Occipital lobe (tissue), 3 donors: ENCODE measurements at places on chromosomes 1 and 21.

DNA sequence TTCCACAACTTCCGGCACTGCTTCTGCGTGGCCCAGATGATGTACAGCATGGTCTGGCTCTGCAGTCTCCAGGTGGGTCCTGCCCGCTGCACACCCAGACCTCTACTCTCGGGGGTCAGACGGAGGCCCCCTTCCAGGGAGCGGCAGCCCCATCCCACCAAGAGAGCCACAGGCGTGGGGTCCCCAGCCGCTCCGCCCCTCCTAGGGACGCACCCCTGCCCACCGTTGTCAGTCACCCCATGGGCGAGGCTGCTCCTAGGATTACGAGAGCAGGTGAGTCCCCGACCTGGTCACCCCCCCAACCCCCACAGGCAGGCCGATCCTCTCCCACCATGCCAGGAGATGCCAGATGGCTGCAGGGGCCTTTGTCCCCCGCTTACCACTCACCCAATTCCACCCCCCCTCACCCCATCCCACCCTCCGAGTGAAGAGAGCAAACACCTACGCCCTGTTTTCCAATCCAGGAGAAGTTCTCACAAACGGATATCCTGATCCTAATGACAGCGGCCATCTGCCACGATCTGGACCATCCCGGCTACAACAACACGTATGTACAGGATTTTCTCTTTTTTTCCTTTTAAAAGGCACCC is 107.0 kb downstream of the PDE9A start:
- DNase-seq, result no peak

DNA sequence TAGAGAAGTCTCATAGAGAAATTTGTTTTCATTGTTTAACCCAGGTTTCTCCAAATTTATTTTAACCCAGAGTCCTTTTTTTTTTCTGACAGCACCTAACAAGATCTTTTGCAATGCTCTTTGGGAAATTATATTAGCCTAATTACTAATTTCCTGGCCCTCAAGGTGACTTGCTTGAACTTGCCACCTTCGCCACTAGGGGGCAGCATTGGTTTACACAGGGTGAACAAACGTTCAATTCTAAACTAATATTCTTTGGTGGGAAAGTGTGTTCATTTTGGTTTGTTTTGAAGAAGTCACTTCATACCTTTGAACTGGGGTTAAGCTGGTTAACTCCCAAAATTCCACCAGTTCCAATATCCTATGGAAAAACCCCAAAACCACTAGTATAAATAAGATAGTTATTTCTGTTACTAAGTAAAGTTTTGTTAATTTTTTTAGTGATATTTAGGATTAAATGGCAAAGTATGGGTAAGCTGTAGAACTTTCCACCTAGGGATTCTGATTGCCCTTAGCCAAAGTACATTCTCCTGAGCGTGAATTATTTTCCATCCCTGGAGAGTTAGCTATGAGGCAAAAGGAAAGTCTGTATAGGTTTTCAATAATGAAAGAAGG is 13.0 kb downstream of the CCDC190 start:
- DNase-seq, result peak; percentile 46

DNA sequence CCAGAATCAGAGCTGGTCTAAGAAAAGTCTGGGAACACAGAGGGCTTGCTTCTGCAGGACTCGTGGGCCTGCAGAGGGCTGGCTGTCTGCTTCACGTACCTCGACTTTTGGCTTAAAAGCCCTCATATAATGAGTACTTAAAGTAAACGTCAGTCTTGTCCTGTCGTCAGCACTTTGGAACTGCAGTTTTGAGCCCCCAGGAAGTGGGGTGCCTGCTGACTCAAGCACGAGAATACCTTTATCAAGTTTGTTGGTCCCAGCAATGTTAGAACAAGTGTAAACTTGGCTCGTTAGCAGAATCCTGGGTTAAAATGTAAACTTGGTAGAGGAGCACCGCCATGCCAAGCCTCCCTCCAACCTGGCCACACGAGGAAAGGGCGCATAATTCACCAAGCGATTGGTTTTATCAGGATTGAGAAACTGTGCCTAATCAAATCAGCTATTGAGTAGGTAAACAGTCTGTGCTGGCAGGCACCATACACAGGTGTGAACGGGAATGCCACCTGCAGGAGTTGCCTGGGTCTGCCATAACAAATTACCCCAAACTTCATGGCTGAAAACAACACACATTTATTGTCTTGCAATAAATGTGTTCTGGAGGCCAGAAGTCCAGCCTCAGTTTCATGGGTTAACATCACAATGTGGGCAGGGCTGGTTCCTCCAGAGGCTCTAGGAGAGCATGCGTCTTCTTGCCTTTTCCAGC is 45.0 kb upstream of the FHAD1 start:
- DNase-seq, result no peak

GRCh38 chr21:39142972-39143371 is 40.3 kb downstream of the PSMG1 start:
- DNase-seq, result no peak

- DNase-seq, result peak; percentile 43
Measured at GRCh38 chr1:152188673-152189591, 29.9 kb upstream of the RPTN start.

DNA sequence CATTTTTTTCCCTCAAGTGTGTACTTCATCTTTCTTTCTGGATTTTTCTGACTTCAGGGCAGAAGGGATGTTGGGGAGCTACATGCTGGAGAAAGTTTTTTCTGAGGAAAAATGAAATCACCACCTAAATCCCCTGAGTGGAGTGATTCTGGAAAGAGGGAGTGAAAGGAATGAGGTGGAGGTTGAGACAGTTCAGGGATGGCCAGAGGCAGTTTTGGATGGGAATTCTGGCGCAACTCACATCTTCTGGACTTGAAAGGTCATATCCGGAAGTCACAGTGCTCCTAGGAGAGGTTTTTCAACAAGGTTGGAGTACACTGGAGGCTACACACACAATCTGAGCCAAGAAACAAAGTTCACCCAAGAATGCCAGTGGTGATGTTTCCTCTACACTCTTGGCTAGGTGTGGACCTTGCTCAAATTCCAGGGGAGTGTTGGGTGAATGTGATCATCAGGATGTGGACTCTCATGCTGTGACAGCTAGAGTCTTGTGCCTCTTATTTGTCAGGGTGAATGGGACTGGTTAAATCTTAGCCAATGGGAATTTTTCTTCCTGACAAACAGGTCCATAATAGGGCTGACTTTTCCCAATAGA is 161.5 kb downstream of the HLX start:
- DNase-seq, result no peak

DNA sequence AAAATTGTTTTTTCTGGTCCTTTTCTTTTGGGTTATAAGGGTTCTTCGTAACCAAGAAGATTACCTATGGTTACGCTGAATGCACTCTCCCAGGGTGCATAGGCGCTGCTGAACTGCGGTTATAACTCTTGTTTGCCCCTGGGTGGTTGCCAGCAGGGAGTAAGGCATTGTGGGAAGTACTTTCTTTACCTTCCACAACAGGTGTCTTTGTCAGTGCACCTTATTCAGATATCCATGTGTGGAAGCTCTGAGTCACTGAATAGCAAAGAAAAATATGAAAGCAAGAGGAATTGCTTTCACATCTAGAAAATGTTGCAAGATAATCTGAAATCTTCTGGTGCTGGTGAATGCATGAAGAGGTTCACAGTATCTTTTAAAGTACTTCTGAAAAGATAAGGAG is 124.4 kb upstream of the CACYBP start:
- no peak for DNase-seq

DNA sequence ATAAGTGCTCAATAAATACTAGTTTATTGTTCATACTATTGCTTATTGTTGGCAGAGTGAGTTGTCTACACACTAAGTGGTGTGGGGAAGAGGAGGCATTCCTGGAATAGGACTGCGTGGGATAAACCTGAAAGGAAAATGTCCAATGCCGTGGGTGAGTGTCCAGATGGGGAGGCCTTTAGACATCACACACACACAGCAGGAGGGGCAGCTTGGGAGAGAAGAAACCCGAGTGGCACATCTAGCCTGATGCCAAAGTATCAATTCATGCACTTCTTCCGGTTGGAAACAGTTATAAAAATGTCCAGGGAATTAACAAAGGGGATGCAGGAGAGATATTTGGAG is 27.3 kb downstream of the CCN1 start:
- no peak for DNase-seq

GRCh38 chr1:165300400-165300903 is 56.1 kb downstream of the LMX1A start:
- no peak for DNase-seq
